ENCODE measurements at places on chromosomes 1 and 21. TPM values are rescaled to one million over a fixed set of nuclear protein-coding genes. Genes with fewer than 3 reads are reported as not detected.

ST6GALNAC5 gene
- not detected for total RNA-seq

RIPPLY3 gene
- not detected for total RNA-seq

KRTAP10-4 gene
- not detected for total RNA-seq

LIN28A gene
- total RNA-seq: not detected

KRTAP19-5 gene
- not detected for total RNA-seq

NHLH1 gene
- not detected for total RNA-seq

GBP2 gene
- 32.7 TPM for total RNA-seq

RPTN gene
- total RNA-seq: not detected

RGS8 gene
- total RNA-seq: not detected

UBXN10 gene
- under 0.01 TPM for total RNA-seq

ACTL8 gene
- total RNA-seq: not detected

EXTL2 gene
- 11.8 TPM for total RNA-seq

FAM72C gene
- 0.20 TPM for total RNA-seq

PCBP3 gene
- total RNA-seq: not detected

KCNA2 gene
- total RNA-seq: not detected

CLDN19 gene
- total RNA-seq: not detected

C1orf52 gene
- 17.5 TPM for total RNA-seq

CD53 gene
- not detected for total RNA-seq

AMY1A gene
- total RNA-seq: not detected

CD1E gene
- total RNA-seq: not detected

PLA2G2F gene
- not detected for total RNA-seq

SUSD4 gene
- total RNA-seq: 0.44 TPM

SLC25A34 gene
- total RNA-seq: 0.22 TPM

TTF2 gene
- total RNA-seq: 6.9 TPM

RHOU gene
- 29.8 TPM for total RNA-seq

GUCA2A gene
- total RNA-seq: not detected

RIPK4 gene
- total RNA-seq: under 0.01 TPM

GGPS1 gene
- total RNA-seq: 14.1 TPM

LY9 gene
- not detected for total RNA-seq

CRNN gene
- not detected for total RNA-seq

KLHL12 gene
- 22.0 TPM for total RNA-seq

B3GALT2 gene
- 3.7 TPM for total RNA-seq

FCMR gene
- total RNA-seq: not detected

NLRP3 gene
- under 0.01 TPM for total RNA-seq

EYA3 gene
- 8.5 TPM for total RNA-seq

CD244 gene
- not detected for total RNA-seq
